ENCODE measurements at places on chromosomes 5 and 9.

- DNase-seq: no peak
Observed at GRCh38 chr5:61816585-61817450, 484.8 kb downstream of the ZSWIM6 start.

GRCh38 chr5:16160706-16161105 lies 18.9 kb downstream of the MARCHF11 start:
- peak; percentile 1 for DNase-seq

- DNase-seq: no peak
Observed at GRCh38 chr9:135711391-135711790, 9.4 kb downstream of the KCNT1 start.

- DNase-seq: no peak
Observed at GRCh38 chr5:112294126-112294525, 125.0 kb downstream of the EPB41L4A start.
